Fibroblast of skin of right biceps (primary cell): ENCODE measurements at places on chromosomes 2 and 18.

GRCh38 chr2:9419541-9419940 lies 3.8 kb downstream of the ITGB1BP1 start:
- DNase-seq, result no peak

GRCh38 chr2:48240912-48241311 lies 289.0 kb upstream of the STON1 start:
- DNase-seq, result no peak

DNA sequence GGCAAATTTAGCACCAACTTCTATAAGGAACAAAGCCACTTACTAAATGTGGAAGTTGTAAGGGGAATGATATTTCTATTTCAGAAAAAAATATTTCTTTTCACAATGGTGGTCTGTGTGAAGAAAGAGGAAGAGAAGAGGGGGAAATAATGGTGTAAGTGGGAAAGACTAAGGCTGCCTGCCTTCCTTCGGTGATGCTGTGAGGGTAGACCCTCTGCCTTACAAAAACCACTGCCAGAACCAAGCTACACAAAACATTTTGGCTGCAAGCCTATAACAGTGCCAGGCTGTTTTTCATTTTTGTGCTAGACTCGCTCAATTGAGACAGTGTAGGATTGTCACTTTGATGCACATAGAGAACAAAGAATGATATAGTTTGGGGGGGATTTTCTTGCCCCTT lies 286.6 kb downstream of the ZEB2 start:
- DNase-seq, result no peak

DNA sequence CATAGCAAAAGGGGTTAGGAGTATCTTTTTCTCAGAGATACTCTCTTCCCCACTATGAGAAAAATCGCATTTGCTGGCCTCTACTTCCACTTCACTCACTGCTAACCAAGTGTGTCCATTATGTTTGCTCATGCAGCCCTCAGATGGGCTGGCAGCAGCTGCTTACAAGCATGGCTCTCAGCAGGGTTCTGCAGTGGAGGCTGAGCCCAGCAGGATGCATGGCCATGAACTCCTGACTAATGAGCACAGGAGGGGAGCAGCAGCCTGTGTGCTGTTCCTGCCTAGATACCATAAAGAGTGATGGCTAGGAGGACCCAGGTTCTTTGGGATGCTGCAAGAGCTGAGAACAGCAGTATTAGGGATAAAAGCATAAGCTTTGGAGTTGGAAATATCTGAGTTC lies 316.9 kb upstream of the THSD7B start:
- DNase-seq, result no peak

- no peak for DNase-seq
Observed at GRCh38 chr2:95234816-95235215, 27.5 kb downstream of the ZNF892 start.

GRCh38 chr2:23231865-23232264 lies 153.1 kb upstream of the KLHL29 start:
- no peak for DNase-seq

- DNase-seq, result peak; percentile 29
Observed at GRCh38 chr2:163656622-163657280, 79.1 kb downstream of the FIGN start.

- DNase-seq, result no peak
Observed at GRCh38 chr2:170883683-170884082, 45.4 kb upstream of the GORASP2 start.

- DNase-seq, result no peak
Observed at GRCh38 chr2:108220942-108221541, 18.7 kb upstream of the SULT1C3 start.

- DNase-seq, result no peak
Observed at GRCh38 chr2:130387804-130388203, 31.9 kb downstream of the PTPN18 start.

DNA sequence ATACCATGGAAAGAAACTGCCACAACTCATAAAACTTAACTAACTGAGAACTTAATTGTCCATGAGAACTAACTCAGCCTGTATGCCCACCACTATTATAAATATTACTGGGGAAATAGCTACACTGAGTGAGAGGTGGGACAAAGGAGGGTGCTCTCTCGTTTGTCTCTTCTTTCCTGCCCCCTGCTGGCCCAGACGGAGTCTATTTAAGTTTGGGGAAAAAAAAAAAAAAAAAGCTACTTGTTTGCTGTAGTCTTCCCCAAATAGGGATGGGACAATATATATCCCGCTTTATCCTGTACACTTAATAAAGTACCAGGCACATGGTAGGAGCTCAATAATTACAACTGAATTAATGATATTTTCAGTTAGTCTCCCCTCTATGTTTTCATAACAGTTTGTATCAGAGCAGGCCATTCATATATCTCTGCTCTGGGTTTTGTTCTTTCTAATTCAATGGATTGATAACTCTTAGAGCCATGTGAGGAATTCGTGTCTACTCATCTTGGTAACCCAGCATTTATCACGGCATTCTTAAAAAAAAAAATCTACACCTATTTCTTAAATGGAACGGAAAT lies 647.6 kb upstream of the PKDCC start:
- peak; percentile 16 for DNase-seq

DNA sequence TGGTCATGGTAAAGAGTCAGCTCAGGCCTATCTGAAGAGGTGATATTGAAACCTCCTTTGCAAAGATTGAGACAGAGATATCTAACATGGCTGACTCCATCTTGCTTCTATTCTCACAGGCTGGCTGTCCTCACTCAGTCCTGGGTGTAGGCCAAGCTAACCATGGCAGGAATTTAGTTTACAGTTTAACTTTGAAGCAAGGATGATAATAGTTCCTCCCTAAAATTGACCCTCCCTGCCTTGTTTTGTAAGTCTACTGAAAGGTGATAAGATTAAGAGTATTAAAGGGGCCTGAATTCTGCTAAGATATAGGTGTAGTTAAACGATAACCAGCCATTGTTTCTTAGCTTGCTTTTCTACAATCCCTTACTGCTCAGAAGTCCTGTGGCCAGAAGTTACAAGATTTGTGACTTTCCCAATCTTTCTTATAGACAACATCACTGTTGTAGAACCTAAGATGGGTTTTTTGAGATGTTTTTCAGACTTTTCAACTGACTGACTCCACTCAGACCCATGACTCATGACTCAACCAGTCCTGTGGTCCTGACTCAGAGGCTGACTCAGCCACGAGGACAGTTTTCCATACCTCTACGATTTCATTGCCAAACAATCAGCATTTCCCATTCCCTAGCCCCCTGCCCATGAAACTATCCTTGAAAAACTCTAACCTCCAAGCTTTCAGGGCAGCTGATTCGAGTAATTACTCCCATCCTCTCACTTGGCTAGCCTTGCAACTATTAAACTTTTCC lies 195.7 kb upstream of the SESTD1 start:
- peak; percentile 97 for DNase-seq

- DNase-seq, result no peak
Observed at GRCh38 chr2:43194121-43194869, 32.1 kb downstream of the ZFP36L2 start.

DNA sequence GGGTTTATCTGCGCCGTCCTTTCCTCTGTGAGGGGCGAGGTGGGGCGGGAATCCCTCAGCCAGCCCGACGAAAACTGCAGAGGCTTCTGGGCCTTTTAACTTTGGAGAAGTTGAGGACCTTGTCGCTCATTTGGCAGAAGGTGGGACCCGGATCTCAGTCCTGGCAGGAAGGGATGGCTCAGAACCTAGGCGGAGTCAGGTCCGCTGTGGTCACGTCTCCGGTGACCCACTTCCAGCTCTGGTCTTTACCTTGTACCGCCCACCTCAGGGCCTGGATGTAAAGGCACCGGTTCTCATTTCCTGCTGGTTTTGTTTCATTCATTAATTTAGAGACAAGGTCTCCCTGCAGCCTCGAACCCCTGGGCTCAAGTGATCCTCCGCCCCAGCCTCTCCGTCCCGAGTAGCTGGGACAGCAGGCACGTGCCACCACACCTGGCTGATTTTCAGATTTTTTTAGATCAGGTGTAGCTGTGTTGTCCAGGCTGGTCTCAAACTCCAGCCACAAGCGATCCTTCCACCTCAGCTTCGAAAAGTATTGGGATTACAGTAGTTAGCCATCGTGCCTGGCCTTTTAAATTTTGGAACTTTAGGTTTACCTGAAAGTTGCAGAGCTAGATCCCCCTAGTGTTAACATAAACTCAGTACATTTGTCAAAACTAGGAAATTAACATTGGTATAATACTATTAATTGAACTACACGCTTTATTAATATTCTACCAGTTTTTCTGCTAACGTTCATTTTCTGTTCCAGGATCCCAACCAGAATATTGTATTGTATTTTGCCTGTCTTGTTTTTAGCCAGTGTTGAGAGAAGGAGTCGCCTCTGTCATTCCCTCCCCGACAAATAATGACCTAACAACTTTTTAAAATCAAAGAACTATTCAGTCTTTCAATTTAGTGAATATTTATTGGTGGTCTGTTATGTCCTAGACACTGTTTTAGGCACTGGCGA lies 852 bp downstream of the POLI start:
- DNase-seq, result peak; percentile 49

GRCh38 chr2:219057709-219058540 lies 2.8 kb downstream of the IHH start:
- peak; percentile 49 for DNase-seq

DNA sequence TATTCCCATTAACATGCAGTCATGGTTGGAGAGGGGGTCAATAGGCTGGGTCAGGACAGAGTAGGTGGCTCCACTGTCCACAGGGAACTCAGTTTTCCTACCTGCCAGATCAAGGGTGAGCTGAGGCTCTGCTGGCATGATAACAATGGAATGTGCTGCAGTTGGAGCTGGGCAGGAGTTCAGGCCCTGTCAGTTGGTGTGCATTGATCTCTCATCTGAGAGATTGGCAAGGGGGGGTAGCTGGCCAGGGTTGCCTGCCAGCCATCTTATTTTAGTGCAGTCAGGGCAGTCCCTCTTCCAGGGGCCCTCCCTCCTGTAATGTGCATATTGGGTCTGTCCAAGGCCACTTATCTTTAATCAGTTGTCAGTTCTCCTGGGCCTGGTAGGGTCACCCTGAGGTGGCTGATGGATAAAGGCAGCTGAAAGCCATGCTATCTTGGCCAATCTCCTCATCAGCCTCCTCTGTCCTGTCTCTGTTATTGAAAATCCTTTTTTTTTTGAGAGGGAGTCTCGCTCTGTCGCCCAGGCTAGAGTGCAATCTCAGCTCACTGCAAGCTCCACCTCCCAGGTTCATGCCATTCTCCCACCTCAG lies 38.1 kb upstream of the CCBE1 start:
- DNase-seq, result no peak

GRCh38 chr2:236536727-236537398 lies 32.8 kb upstream of the ACKR3 start:
- no peak for DNase-seq

- peak; percentile 86 for DNase-seq
Observed at GRCh38 chr2:174615871-174616436, 18.4 kb upstream of the WIPF1 start.

- DNase-seq, result no peak
Observed at GRCh38 chr2:2738684-2739083, 407.6 kb upstream of the MYT1L start.

DNA sequence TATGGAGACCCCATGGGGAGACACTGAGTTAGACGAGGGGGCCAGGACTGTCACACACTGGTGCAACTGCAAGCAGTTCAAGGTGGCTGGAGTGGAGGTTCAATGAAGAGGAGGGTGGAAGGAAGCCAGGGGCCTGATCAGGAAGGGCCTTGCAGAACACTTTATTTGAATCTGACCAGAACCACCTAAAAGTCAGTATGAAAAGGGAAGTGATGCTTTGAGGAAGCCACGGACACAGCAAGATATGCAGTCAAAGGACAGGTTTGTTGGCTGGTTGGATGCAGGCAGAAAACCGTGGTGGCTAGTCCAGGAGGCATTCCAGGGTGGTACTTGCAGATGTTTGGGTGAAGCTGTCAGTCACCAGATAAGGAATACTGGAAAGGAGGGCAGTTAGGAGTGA lies 3.5 kb upstream of the FAM124B start:
- no peak for DNase-seq

GRCh38 chr2:46119453-46119852 lies 177.8 kb upstream of the EPAS1 start:
- peak; percentile 81 for DNase-seq

- DNase-seq, result no peak
Observed at GRCh38 chr2:169975221-169975620, 148.0 kb downstream of the UBR3 start.

DNA sequence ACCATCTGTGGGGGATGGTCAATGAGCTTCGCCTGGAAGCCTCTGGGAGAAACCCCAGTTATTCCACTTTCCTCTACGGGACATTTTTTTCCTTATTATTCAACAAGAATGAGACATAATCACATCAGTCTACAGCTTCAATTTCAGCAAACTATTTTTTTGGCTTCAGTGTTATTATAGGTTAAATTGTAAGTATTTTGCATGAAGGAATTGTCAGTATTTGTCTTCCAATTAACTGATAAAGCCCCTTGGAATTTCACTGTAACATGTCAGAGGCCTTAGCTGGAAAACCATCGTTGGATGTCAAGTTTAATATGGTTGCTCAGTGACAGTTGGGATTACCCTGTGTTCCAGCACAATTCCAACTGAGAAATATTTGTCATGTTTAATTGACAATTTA lies 480.9 kb upstream of the CHST9 start:
- DNase-seq, result peak; percentile 77

GRCh38 chr2:215652388-215652787 lies 216.5 kb upstream of the FN1 start:
- DNase-seq, result peak; percentile 66

DNA sequence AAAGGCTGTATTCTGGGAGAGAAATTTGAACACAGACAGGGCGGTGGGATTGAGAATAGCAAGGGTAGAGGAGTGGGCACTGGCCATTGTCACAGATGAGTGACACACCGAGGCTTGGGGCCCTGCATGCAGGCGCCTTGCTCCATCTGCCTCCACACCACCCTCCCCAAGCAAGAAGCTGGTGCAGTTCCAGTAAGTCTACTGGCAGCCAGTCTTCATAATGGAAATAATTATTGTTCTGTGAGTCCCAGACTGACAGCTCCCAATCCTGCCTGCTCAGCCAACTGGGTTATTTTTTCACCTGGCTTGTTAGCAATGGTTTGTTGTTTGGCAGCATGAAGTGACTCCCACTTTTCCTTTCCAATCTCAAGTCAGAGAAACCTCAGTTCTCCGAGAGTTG lies 13.0 kb downstream of the TTC32 start:
- no peak for DNase-seq

DNA sequence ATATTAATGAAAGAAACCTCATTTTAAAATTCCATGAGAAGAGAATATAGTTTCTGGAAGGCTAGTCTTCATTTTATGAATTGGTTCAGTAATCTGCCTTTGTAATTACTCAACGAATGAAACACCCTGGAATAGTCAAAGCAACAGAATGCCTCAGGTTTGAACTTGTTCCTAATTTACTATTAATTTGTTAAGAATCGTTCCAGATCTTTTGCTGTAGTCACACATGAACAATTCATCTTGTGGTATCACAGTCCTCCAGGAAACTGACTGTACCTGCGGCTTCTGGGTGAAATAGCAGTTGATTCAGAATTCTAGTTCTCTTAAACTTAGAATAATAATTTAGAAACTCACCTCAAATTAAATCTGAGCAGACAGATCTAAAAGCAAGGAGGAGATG lies 282.7 kb upstream of the MAP2 start:
- no peak for DNase-seq
